ENCODE measurements at places on chromosomes 6 and 20. TPM values are rescaled to one million over a fixed set of nuclear protein-coding genes. Genes with fewer than 3 reads are reported as not detected.

DNA sequence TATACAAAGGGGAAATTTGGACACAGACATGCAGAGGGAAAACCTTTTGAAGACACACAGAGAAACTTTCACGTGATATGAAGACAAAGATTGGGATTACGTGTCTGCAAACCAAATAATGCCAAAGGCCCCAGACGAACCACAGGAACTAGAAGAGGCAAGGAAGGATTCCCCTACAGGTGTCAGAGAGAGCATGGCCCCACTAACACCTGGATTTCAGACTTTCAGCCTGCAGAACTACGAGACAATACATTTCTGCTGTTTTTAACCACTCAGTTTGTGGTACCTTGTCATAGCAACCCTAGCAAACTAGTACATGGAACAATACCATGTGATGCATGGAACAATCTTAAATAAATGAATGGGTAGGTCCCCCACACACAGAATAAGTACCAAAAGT lies 341.0 kb downstream of the HDGFL1 start:
- no peak for DNase-seq

DNA sequence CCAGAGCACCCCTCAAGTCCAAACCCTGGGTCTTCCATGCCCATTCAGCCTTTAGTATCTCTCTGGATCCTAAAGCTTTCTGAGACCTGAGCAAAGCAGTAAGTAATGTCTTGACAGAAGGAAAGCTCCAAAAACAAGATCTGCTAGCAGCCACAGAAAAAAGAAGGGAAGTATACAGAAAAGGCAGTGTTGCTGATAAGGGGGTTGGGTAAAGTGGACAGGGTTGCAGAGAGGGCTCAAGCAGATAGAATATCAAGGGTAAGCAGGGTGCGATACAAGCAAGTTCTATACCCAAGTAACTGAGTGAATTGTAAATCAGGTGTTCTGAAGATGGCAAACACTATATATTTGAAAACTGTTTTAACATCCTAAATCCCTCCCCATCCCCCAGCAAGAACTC lies 113.4 kb upstream of the CARMIL1 start:
- DNase-seq: no peak

DNA sequence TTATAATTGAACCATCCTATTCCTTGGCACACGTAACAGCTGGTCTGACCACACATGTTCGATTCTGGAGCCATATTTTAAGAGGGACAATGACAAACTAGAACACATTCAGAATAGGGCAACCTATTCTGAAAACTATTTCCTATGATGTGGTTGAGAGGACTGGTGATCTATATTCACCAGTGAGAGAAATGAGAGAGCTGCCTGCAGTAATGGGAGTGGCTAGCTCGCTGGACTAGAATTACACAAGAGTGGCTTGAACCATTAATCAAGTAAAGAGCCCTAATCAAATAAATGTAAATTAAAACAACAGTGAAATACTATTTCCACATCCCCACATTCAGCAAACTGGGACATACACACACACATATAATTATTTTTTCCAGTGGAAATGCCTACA lies 55.3 kb upstream of the LY86 start:
- DNase-seq: no peak

DNA sequence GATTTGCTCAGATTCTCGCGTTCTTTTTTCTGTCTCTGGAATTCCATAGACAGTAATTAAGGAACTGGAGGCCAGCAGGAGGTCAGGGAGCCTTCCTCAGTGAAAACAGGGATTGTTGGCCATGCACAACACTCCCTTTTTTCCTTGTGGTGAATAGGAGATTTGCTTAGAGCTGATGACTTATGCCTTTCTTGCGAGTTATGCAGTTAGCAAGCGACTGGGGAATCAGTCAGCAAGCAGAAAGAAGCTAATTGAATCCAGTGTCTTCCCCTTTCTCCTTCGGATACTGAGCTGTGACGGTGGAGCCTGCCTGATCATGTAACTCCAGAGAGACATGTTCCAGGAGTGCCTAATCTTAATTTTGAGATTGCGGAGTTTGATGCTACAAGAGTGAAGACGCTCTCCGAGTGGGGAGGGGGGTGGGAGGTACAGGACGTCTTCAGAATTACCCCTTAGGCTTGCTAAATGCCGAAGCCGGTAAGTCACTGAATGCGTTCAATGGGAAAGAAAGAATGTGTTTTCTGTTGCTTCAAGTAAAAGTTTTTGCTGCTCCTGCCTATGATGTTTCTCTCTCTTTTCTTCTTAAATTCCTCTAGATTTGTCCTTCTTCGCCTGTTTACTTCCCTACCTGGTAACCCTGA lies 165.9 kb downstream of the SASH1 start:
- no peak for DNase-seq

DNA sequence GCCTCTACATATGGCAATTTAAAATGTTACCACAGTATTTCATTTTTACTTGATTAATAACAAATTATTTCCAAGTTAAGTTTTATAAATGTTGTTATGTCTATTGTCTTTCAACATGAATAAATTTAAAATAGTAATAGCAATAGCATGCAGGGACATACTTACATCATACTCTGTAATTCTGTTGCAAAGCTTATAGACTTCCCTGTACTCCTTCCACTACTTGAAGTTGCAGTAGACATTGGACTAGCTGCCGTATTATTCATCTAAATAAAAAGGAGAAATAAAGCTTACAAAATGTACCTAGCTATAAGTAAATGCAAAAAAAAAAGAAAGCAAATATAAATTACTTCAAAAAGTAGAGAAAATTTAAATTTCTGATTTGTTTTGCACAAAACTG lies 12.7 kb downstream of the SUPT3H start:
- no peak for DNase-seq

GRCh38 chr20:34574861-34575260 lies 16.3 kb downstream of the MAP1LC3A start:
- DNase-seq: no peak

DNA sequence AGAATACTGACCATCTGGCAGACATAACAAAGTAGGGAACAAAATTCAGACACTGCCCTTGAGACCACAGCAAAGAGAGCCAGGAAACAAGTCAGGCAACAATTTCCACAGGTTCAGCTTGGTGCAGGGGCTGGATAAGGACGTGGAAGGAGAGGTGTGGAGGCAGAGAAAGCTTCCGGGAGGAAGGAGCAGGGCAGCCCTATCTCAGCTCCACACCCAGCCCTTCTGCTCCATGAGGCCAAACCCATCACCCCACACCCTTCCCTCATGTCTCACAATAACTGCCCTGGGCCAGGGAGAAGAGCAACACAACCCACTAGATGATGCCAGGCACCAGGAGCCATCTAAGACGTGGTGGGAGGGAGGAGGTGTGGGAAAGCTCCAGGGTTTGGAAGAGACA lies 5.8 kb downstream of the SNHG17 start:
- no peak for DNase-seq

DNA sequence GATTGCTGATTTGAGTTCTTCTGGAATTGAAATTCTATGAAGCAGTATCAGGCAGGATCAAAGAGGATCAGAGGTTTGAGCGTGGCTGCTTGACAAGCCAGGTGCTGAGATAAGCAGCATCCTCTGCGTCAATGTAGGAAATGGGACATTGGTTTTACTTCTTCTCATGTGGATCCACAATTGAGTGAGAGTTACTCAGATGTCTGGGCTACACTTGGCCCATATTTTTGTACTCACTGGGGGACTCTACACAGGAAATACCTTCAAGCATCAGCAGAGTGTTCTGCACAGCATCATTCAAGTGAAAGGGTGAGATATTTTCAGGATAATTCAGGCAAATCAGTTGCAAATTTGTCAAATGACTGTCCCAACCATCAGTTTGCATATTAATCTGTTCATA lies 613.9 kb upstream of the ARID1B start:
- DNase-seq: no peak

DNA sequence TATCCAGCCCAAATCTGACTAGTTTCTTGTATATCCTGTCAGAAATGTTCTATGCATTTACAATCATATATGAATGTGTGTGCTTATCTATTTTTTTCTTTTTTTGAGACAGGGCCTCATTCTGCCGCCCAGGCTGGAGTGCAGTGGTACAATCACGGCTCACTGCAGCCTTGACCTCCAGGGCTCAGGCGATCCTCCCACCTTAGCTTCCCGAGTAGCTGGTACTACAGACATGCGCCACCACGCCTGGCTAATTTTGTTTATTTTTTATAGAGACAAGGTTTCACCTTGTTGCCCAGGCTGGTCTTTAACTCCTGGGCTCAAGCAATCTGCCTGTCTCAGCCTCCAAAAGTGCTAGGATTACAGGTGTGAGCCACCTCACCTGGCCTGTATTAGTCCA lies 3.0 kb upstream of the RAB44 start:
- DNase-seq: no peak

DNA sequence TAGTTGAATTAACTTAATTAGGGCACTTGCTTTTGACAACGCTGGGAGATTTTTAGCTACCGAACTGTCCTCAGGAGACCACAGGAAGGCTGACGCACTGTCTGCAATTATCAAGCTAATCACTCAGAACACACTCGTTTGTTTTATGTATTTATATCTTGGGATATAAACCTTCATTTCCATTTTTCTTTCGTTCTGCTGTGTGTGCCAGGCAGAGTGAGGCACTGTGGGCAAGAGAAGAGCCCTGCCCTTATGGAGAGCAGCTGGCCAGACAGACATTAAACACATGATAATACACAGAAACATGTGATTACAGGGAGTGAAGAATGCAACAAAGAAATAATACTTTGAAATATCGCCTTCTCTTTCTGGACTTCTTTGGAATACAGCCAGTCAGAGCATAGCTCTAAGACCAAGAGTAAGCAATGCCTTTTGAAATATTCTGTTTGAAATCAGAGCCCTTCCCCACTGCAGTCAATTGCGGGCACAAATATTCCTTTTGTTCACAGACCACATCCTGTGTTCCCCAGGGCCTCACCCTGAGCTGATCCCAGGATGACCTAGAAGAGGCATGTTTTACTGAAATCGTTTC lies 96.8 kb downstream of the ANKRD60 start:
- DNase-seq: no peak

DNA sequence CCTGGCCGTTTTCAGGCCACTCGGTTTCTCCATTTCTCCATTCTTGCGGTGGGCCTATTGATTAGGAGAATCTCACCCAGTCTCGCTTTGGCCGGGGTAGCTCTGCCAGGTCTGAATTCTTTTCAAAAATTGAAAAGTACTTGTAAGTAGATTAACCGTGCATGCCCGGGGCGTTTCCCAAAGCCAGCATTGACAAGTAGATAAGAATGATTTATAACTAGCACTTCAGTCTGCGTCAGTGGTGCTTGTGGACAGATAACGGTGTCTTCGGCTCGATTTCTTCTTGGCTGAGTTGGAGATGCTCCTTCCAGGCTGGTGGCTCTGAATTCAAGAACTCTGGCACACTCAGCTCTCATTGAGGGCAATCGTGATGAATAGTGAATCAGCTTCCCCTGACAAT lies 29.0 kb downstream of the SLC24A3 start:
- no peak for DNase-seq

DNA sequence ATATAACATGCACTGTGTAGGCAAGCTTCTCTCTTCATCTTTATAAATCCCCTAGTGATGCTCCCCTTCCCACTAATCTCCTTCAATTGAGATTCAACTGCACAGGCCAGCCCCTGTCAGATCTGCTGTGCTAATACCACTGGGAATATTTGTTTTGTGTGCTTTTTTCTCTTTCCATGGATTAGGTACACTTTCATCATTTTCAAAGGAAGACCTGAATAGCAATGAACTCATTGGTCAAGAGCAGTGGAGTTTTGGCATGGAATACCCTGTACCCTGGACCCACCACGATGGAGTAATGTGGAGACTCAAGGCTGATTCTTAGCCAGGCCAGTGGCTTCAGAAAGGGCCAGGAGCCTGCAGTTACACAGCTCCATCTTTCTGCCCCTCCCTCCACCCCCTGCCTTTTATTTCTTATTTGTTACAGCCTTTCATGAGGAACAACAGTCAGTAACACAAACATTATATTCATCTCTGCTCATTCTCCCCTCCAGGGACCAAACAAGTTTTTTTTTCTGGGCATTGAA lies 75.4 kb upstream of the KCNG1 start:
- no peak for DNase-seq

DNA sequence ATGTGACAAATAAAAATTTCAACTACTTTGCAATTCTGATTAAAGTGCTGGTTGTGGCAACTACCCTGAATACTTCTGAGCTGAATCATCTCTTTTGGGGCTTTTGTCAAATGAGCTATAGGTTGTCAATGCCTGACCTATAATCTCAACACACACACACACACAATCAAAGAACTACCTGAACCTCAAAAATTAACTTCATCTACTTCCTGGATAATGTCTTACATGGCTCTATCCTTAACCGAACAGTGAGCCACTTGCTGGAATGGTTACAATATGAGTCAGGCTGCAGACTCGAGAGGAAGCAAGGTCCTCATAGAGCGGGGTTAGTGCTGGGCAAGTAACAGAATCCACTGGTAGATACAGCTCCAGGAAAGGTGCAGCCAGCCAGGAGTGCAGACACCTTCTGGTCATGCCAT lies 70.6 kb upstream of the DST start:
- no peak for DNase-seq

Gene VIP
- total RNA-seq: 6.6 TPM

Gene GRIK2
- total RNA-seq: 0.47 TPM
